ENCODE measurements at places on chromosomes 1 and 21. TPM values are rescaled to one million over a fixed set of nuclear protein-coding genes. Genes with fewer than 3 reads are reported as not detected.

The PRAMEF1 gene
- not detected for total RNA-seq

DNA sequence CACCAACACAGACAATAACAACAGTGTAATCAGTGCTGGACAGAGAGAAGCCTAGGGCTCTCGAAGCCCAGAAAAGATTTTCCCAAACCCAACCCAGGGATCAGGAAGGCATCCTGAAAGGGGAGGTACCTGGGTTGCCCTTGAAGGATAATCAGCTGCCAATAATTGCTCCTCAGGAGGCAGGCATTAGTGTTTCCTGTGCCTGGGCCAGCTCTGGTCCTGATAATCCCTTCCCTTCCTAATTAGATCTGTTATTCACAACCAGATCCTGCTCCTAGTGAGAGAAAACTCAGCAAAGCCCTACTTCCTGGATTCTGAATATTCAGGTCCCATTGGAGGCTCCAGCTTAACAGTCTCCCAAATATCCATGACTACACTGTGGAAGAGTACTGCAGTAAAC lies 117.4 kb downstream of the DMRTA2 start:
- H3K4me1 ChIP-seq, result no peaks in the 10 kb centered on the region
- DNase-seq, result no peak
- no peaks in the 10 kb centered on the region for H3K27me3 ChIP-seq
- no peak overlapping the region for H3K27ac ChIP-seq

GRCh38 chr1:223711747-223712193 lies 569 bp upstream of the CAPN2 start:
- no peaks in the 10 kb centered on the region for H3K27me3 ChIP-seq
- peak overlapping the region; percentile 59 for H3K4me3 ChIP-seq
- H3K4me1 ChIP-seq, result peaks cover 86% of the 10 kb centered on the region
- H3K36me3 ChIP-seq, result no peaks in the 10 kb centered on the region

DNA sequence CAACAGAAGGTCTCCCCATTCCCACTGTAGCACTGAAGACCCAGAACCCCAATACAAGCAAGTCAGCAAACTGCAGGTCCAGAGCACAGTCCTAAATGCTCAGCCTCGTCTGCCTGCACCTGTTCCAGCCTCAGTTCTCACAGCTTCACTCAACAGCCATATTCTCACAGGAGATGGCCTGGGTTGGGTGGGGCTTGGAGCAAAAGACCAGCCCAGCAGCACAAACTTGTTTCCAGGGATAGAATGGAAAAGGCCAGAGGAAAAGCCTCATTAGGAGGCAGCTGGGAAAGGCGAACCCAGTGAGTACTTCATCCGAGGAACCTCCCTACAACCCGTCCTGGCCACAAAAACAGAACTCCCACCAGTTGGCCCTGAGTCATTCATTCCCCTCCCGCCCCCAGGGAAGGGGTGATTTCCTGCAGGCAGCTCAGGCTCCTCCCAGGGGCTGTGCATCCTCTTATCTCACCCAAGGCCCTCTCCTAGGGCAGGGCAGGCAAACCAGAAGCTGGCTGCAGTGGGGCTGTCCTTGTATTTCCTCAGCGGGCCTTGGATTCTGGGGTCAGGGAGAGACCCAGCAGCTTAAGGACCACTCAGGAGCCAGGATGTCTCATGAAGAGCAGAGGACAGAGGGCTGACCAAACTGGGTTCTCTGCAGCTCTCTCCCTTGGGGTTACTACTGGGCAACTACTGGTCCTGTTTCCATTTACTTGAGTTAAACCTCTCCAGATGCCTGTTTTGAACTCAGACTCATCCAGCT lies 7.4 kb upstream of the MPL start:
- no peaks in the 10 kb centered on the region for H3K27me3 ChIP-seq
- H3K36me3 ChIP-seq, result peaks cover 2% of the 10 kb centered on the region
- H3K4me1 ChIP-seq, result peaks cover 12% of the 10 kb centered on the region
- H3K4me3 ChIP-seq, result no peak overlapping the region
- H3K27ac ChIP-seq, result peak overlapping the region; percentile 43

DNA sequence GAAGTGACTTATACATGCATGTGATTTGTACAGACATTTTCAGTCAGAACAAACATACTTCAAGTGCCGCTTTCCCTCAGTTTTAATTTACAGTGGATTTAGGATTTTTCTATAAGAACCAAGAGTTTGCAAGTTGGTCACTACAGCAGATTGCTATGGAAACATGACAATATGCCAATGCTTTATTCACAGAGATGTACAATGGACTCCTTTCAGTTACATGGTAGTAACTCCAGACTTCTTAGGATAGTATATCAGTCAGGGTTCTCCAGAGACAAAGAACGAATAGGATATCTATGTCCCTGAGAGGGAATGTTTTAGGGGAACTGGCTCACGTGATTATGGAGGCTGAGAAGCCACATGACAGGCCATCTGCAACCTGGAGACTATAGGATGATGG lies 27.4 kb downstream of the IFI44 start:
- no peaks in the 10 kb centered on the region for H3K27me3 ChIP-seq
- no peaks in the 10 kb centered on the region for H3K4me1 ChIP-seq
- no peak for DNase-seq
- H3K4me3 ChIP-seq, result no peak overlapping the region

GRCh38 chr1:109497449-109498160 lies 3.7 kb downstream of the CYB561D1 start:
- H3K4me3 ChIP-seq, result no peak overlapping the region
- peaks cover 2% of the 10 kb centered on the region for H3K36me3 ChIP-seq
- H3K27ac ChIP-seq, result no peak overlapping the region
- H3K27me3 ChIP-seq, result no peaks in the 10 kb centered on the region
- DNase-seq, result no peak
